Suprapubic skin (tissue), 4 donors: ENCODE measurements at places on chromosomes 16 and 17. TPM values are rescaled to one million over a fixed set of nuclear protein-coding genes. Genes with fewer than 3 reads are reported as not detected.

GRCh38 chr17:40951011-40951622, 13.7 kb upstream of the KRT23 start:
- DNase-seq = no peak

DNA sequence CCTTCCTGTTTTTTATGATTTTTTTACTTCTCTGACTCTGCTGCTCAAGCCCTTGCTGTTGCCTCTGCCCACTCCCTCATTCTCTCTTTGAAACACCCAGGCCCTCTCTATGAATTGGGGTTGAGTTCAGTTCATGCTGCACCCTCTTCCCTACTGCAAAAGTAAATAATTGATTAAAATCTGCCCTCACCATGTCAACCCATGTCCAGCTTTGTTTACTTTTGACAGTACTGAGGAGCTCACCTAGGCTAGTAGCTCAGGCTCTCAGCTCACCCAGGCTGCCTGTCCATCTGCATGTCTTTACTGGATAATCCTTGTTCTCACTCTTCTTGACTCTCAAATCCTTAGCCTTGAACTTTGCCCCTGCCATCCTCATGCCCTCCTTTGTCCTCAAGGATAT, 95.2 kb downstream of the SPACA3 start:
- no peak for DNase-seq

- DNase-seq = no peak
Observed at GRCh38 chr16:12419151-12419550, 384.5 kb downstream of the CPPED1 start.

GRCh38 chr16:60151987-60152386, 1417.9 kb upstream of the GOT2 start:
- no peak for DNase-seq

The CRYBA1 gene
- not detected for total RNA-seq

DNA sequence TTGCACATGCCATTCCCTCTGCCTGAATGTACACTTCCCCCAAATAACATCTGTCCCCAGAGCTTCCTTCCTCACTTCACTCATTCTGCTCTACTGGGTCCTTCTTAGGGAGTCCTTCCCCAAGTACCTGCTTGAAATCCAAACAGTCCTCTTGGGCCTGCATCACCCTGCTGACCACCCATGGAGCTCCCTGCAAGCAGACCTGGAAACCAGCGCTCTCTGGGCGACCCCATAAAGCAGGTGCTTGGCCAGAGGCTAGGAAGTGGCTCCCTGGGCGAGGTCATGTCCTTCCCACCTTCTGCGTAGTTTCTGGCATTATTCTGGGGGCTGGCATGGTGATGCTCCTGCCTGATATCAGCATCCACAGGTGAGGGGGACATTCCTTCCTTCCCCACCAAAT, 12.2 kb upstream of the NTN1 start:
- DNase-seq = no peak
